ENCODE measurements at places on chromosomes 11 and 22.
A peak's percentile ranks its signal among the peaks of the same experiment; 100 is the strongest.

DNA sequence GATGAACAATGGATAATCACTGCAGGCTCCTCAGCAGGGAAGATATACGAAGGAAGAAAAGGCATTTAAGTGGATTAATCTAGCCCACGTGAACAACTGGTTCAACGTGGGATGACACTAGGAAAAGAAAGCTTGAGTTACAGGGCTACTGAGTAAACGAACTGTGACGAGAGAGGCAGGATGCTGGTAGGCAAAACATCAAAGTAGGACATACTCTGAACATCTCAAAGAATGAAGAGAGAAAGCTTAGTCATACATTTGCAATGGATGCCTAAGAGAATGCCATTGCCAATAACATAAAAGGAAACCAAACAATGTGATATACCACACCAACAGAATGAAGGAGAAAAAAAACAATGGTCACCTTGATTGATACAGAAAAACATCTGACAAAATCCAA, 12.9 kb downstream of the USP28 start:
- DNase-seq, result no peak

- no peak for DNase-seq
These were observed 35.0 kb downstream of the CWC15 start for GRCh38 chr11:94938095-94939055.

GRCh38 chr11:128841461-128842072, 25.5 kb downstream of the KCNJ1 start:
- DNase-seq, result no peak

- DNase-seq, result no peak
These were observed 30.4 kb downstream of the TPBGL start for GRCh38 chr11:75270896-75271418.

DNA sequence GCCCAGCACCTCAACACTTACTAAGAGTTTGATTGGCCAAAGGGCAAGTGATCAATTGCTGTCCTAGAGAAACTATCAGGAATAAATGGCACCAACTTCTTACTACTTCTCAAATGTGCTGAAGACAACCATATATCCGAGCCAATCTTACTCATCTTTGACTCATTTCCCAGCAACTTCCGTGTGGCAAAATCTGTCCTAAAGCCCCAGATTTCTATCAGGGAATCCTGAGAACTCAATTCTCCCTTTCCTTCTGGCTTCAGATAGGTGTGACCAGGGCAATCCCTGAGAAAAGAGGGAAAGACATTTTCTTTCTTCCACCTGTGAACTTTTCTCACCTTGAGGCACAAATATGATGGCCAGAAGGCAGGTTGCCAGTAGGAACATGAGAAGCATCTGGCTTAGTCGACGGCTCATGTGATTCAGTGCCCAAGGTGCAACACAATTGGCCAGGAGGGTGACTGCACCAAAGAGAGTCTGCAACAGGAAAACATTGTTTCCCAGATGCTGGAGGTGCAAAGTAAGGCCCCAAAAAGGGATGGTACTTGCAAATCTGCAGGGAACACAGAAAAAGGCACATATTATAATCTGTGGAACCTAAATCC, 21.8 kb upstream of the SLC22A24 start:
- DNase-seq, result no peak

DNA sequence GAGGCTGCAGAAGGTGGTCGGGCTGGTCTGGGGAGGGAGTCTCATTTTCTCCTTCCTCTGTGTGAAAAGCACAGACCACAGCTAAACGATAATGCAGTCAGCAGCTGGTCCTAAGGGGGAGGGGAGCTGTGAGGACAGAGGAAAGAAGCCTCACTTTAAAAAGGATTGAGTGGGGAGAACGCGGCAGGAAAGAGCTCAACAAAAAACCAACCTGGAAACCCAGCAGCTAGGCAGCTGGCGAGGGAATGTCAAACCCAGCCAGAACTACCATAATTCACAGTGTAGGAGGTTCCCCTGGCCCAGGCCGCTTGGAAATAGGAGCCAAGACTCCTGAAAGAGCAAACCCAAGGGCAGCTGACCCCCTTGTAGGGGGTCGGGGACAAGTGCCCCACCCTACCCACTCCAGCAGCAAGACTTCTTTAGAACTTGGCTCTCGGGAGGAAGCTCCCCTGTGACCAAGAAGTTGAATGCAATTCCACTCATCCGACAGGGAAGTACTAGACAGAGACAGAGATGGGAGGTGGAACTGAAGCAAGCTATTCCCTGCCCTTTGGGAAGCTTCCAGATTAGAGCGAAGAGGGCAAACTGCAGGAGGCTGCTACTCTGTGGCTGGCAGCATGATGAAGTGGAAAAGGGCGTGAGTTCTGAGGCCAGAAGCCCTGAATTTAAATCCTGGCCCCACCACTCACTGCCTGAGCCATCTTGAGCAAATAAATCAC, 16.5 kb upstream of the DGKZ start:
- peak; percentile 19 for DNase-seq

- no peak for DNase-seq
These were observed 2.3 kb upstream of the KCTD17 start for GRCh38 chr22:37049224-37049623.

DNA sequence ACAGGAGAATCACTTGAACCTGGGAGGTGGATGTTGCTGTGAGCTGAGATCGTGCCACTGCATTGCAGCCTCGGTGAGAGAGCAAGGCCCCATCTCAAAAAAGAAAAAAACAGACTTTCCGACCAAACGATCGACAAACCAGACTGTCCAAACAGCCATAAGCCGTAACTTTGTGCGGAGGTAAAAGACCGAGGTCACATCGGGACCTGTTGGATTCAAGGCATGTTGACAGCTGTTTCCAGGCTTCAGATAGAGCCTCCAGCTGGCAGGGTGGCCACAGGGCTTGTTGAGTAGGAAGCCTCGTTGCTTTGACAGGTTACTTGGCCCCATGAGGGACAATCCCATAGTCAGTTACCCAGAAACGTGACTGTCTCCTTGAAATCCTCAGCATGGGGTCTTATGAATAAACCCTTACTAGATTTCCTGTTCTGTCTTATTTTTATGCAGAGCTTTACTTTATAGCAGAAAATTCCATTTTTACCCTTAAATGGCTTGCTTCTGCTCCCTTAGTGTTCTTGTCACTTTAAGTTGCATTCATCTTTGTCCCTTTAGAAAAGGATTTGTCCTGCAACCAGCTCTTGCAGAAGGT, 22.3 kb downstream of the PPARA start:
- DNase-seq, result no peak

DNA sequence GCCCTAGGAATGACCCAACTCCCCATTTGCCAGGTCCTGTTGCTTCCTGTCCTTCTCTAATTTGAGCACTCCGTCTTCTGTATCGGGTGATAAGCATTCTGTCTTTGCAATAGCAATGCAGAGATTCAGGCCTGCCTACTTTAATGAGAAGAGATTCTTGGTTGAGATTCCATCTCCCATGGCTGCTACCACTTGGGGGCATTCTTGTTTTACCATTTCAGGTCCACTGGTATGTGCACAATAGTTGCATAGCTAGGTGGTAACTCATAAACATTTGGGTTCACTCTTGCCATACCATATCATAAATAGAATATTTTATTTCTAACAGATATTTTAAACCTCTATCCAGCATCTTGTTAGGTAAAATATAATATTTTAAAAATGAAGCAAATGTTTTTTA, 34.4 kb upstream of the CALCB start:
- no peak for DNase-seq

DNA sequence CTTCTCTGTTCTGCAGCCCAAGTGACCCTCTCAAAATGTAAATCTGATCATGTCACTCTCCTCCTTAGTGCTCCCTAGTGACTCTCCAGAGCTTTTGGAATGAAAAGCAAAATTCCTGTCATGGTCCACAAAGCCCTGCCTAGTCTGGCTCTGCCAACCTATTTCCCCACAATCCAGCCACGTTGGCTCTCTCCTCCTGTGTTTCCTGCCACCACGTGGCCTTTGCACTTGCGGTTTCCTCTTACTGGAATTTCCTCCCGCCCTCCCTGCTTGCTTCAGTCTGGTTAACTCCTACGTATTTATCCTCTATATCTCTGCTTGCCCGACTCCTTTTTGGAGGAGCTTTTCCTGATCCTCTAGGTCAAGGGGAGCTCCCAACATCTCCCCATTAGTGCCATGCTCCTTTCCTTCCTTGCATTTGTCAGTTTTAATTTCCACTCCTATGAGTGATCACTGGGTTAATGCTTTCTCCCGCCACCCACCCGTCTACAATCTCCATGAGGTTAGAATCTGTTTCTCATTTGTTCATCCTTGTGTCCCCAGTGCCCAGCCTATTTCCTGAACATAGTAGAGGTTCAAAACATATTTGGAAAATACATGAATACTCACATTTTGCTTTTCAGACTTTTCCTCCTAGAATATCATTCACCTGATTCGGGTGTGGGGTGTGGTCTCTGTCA, 11.5 kb downstream of the NNMT start:
- no peak for DNase-seq

- DNase-seq, result no peak
These were observed 69.5 kb upstream of the SYT13 start for GRCh38 chr11:45355706-45356041.

- no peak for DNase-seq
These were observed 8.6 kb downstream of the CFL1 start for GRCh38 chr11:65849366-65849765.

GRCh38 chr11:59272771-59273372, 60.1 kb upstream of the MPEG1 start:
- no peak for DNase-seq

DNA sequence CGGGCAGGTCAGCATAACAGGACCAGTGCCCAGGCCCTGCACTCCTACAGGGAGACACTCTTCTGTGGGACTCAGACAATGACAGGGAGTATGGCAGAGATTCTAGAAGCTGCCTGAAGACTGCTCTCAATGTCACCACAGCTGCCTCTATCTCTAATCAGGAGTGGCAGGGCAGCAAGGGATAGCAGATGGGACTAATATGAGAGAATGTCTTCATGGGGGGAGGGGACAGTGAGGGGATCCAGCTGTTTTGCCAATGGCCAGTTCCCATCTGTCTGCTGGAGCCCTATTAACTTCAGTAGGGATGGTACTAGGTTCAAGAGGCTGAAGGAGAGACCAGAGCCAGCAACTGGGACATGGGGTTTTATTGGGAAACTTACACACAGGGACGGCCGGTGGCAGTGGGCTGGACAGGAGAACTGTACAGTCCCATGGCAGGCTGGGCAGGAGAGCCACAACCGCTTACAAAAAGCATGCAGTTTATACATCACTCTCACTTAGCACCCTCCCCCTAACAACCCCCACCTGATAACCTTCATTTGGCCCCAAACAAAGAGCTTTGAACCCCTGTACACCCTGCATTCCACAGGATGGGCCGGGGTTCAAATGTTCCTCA, 2.5 kb upstream of the CD82 start:
- peak; percentile 47 for DNase-seq

DNA sequence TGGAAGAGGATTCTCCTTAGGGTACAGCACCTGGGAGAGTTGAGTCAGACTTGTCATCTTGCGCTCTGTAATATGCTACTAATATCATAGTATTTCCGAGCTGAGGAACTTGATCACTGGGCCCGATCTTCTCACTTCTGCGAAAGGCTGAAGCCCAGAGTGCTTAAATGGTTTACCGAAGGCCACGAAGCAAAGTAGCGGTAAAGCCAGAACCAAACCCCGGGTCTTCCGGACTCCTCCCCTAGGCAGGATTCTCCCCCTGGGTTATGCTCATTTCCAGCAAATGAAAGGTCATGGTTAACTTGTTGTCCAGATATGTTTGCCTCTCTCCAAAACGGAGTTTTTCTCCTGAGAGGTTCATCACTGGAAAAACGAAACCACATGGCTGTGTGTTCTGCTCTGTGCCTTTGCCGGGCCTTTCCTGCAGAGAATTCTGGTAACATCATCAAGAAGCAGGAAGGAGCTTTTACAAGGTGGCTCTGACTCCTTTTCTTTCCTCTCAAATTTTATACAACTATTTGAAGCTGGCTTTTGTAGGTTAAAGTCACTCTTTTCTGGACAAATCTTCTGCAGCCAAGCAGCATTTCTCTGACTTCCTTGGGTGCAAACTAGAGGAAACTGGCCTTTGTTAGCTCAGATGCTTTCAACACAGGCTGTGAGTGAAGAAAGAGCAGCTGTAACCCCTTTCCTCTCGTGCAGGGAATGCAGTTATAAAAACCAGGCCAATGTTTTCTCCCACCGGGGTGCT, 35.5 kb downstream of the UBASH3B start:
- no peak for DNase-seq

DNA sequence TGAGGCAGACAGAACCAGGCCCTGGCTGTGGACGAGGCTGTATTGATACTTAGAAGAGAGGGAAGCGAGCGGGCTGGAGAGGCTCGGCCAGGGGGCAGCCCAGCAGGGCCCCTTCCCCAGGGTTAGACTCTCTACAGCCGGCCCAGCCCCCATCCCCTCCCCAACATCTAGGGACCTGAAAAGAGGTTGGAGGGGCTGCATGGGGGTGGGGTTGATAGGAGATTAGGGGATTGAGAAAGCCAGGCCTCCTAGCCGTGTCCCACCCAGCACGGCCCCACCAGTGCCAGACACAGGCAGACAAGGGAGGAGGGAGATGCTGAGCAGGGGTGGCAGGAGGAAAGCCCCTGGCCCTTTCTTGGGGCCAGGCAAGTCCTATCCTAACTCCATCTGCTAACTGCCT, 5.7 kb downstream of the LSP1 start:
- no peak for DNase-seq

GRCh38 chr11:93942176-93942575, 79.0 kb upstream of the HEPHL1 start:
- DNase-seq, result no peak

GRCh38 chr11:102410382-102410784, 42.2 kb downstream of the TMEM123 start:
- no peak for DNase-seq

DNA sequence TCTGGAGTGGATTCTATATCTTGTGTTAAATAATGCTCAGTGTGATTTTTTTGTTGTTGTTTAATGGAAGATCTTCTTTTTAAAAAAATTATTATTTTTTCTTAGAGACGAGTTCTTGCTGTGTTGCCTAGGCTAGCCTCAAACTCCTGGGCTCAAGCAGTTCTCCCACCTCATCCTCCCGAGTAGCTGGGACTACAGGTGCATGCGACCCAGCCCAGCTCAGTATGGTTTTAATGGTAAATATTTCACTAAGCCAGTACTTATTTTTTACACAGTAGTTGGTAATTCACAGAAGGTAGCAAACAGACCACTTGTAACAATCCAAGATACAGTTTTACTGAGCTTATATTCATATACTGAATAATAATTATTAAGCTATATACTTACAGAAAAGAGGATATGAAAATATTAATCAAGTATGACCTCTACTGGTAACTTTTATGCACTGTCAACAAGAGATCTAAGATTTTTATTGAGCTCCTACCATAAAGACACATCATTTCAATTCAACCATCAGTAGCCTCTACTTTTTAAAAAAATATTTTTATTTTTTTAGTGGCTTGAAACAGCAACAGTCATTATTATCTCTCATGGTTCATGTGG, 6.1 kb upstream of the CD59 start:
- DNase-seq, result no peak

DNA sequence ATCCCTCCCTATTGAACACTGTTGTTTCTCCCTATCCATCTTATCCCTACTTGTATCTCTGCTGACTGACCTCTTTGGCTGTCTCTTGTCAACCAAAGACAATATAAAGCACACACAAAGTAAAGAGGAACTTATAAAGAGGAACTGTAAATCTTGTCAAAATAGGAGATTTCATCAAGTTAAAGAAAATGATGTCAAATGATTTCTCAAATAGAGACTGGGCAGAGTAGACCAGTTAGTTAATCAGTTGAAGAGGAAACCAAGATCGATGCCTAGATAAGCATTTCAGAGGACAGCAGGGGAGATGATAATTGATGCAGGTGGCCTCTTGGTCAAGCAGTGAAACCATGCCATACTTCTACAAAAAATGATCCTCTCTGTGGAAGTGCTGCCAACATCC, 22.7 kb downstream of the KCNQ1OT1 start:
- no peak for DNase-seq

GRCh38 chr22:26893173-26894110, 236.1 kb downstream of the MIAT start:
- DNase-seq, result no peak
